Stimulated activated CD4-positive, alpha-beta T cell treated with anti-CD3 and anti-CD28 coated beads, Interleukin-2, amount 100 ng/mL, for 24 hours (primary cell): ENCODE measurements at places on chromosomes 2 and 18.

- DNase-seq, result no peak
These were observed 24.0 kb upstream of the GLI2 start for GRCh38 chr2:120711694-120712093.

DNA sequence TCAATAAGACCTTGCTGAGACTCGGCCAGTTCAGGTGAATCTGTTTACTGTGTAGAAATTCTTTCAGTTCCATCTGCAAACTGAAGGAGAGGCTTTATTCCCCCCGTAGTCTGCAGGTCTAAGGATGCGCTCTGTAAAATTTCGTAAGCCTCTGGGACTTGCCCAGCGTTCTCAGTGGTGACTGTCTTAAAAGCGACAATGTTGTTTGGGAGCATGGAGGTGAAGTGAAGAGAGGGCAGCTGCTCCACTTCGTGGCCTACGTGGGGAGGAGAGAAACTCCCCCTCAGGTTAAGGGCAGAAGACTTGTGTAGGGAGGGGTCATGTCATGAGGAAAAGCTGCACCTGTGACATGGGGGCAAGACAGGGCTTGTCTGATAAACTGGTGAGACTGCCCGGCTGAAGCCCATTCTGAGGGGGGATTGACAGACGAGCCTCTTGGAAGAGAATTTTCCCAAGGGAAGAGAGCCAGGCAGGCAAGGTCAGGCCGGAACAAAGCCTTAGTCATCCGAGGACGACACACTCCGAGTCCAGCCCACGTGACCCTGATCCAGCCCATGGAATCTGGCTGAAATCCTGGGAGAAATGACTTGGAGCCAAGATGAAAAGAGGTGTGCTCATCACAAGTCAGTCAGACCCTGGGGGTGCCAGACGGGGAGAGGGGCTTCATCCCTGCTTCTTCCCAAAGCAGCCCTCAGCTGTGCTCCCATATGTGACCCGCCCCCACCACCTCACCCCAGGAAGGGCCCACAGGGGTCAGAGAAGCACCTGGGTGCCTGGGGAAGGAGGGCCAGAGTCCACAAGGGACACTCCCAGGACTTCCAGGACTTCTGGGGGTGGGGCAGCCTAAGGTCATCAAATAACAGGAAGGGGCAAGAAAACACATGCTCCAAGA, 88.5 kb upstream of the SH3BP4 start:
- no peak for DNase-seq

DNA sequence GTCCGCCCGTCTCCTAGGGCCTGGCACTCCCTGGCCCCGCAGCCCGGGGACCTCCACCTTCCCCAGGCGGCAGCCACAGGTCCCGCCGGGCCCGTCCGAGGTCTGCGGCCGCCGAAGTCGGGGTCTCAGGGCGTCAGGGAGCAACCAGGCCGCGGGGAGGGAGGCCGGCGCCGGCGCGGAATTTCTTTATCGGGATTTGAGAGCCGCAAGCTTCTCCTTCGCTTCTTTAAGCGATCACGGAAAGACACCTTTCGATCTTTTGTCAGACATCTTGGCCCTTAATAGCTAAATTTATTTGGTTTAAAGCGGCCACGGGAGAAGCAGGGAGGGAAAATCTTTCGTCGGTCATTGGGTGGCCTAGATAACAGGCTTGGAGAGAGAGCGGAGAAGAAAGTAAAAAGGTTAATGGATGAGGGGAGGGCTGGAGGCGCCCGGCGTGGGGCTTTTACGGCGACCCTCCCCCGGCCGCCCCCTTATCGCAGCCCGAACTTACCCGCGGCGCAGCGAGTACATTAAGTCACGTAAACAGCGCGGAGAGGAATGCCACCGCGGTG, 4.3 kb upstream of the GATA6 start:
- DNase-seq, result no peak

DNA sequence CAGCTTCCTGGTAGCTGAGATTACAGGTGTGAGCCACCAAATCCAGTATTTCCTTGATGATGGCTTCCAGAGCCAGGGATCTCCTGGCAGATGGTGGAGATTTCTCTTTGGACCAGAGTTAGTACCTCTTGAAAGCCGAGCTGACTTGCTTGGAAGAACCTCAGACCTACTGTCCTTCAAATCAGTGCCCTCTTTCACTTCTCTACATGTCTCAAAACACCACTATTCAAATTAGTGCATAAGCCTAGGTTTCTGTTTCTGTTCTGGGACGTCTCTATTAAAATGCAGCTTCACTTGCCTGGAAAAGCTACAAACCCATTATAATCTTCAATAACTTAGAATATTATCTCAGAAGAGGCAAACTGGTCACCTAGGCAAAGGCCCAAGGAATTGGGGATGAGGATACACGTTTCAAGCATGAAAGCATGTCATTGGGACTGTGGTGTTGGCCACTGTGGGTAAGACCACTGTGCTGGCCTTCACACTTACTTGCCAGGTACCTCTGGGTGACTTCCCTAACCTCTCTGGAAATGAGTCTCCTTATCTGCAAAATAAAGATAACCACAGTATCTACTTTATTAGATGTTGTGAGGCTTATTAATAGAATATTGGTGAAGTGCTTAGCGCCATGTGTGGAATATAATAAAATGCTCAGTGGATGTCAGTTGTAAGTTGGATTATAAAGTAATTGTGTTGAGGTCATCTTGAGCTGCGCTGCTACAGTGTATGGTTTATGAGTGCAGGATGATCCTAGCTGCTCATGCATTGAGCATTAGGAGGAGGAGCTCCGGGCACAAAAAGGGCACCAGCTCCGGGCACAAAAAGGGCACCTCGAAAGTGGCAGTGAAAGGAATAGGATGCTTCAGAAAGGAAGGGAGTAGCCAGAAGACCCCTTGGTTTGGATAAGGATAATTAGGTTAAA, 84.5 kb downstream of the DOCK10 start:
- no peak for DNase-seq

- DNase-seq, result no peak
These were observed 80.7 kb upstream of the STON1 start for GRCh38 chr2:48449073-48449840.

GRCh38 chr2:160893581-160893980, 266.6 kb upstream of the TANK start:
- DNase-seq, result no peak

DNA sequence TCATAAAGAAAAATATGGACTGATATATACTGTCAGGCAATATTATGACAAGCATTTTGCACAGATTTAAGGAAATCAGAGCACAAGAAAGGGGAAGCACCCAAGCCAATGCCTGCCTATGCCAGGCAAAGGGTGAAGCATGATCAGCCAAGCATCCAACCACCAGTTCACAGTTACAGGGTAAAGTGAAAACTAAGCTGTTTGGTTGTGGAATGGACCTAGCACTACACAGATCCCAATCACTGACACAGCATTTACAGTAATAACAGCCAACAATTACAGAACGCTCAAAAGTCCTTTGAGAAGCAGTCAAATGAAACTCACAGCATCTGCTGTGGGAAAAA, 90.3 kb downstream of the SP3 start:
- no peak for DNase-seq

- no peak for DNase-seq
These were observed 57.6 kb upstream of the TWIST2 start for GRCh38 chr2:238790126-238790832.

GRCh38 chr18:5196253-5197031, 615 bp downstream of the AKAIN1 start:
- DNase-seq, result peak; percentile 2

DNA sequence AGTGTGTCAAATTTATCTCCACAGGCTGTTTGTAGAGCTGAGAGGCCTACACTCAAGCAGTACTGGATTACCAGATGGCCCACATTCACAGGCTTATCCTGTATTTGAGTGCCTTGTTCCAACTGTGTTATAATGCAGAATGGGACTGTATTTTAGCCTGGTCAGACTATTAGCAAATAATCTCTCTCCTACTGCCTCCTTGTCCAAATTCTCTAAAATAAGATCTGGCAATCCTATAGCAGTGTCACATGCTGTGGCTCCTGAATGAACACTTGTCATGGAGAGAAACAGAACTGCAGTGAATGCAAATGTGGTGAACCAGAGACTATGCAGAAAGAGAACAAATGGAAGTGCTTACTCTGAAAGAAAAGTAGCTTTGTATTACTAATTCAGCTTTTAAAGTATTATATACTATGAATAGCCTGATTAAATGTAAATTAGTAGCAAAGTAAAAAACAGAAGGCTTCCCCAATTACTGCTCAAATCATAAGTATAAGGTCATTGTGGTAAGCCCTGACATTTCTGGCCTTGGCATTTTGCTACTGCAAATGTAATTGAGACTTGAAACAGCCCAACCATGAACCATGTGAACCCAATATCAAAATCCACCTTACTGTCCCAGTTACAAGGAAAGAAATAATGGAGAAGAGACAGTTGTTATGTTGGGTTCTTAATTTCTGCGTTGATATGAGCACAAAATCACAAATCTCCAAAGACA, 80.0 kb downstream of the MAP4K3 start:
- no peak for DNase-seq

DNA sequence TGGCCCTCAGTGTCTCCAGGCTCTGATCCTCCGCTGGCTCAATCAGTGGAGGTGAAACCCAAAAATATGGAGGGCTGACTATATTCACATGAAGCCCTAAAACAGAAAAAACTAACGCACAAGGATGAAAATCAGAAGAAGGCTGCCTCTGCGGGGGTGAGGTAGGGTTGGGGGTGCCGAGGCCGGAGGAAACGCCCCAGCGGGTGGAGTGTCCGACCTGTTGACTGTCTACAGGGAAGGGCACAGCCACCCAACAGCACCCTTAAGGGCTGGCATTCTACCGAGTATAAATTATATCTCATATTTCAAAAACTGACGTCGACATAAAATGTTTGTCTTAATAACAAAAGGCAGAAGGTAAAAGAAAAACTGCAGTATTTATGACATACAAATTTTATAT, 223.5 kb downstream of the HDAC4 start:
- DNase-seq, result no peak

GRCh38 chr2:86420913-86421312, 20.3 kb upstream of the KDM3A start:
- no peak for DNase-seq

- peak; percentile 74 for DNase-seq
These were observed 41.6 kb downstream of the PKDCC start for GRCh38 chr2:42089340-42089925.

DNA sequence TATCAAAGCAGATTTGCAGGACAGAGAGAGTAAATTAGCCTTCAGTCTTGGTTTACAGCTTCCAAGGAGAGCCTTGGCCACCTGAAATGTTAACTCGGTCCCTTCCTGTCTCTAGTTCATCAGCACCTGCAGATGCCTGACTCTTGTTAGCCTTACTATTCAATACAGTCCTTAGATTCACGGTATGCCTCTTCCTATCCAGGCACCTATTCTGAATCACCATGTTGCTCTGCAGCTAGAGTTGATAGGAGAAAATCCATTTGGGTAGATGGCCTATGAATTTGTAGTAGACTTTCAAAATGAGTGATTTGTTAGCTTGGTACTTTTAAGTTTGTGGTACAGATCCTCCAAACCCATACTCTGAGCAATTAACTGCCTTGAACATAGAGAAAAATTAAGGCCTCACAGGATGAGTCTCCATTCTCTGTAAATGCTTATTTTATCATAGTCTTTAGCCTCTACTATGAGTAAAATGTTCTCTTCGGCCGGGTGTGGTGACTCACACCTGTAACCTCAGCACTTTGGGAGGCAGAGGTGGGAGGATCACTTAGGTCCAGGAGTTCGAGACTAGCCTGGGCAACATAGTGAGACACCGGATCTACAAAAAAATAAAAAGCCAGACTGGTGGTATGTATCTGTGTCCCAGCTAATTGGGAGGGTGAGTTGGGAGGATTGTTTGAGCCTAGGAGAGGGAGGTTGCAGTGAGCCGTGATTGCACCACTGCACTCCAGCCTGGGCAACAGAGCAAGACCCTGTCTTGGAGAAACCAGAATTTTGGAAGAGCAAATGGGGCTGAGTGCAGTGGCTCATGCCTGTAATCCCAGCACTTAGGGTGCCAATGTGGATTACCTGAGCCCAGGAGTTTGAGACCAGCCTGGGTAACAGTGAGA, 32.9 kb downstream of the PTCD3 start:
- no peak for DNase-seq

- no peak for DNase-seq
These were observed 85.2 kb upstream of the POU3F3 start for GRCh38 chr2:104768694-104769093.

GRCh38 chr2:213108308-213108707, 43.1 kb downstream of the IKZF2 start:
- DNase-seq, result no peak

DNA sequence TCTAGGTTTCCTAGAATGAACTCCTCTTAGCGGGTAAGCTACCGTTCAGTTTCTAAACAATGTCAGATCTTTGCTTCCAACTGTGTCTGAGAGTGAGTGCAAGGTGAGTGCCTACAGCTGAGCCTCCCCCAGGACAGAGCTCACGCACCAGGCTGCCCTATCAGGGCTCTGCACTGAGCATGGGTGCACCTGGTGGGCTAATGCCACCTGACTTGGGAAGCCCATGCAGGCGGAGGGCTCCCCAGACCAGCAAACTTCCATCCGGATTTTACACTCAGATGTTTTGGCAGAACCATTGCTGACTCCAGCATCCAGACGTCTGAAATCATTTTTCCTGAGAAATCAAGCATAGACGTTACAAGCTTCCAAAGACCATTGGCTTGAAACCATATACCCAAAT, 16.1 kb upstream of the MLPH start:
- DNase-seq, result no peak
